ENCODE measurements at places on chromosomes 11 and 22. TPM values are rescaled to one million over a fixed set of nuclear protein-coding genes. Genes with fewer than 3 reads are reported as not detected.

WBP2NL gene
- total RNA-seq = 1.9 TPM

PITPNM1 gene
- total RNA-seq = 97.2 TPM

KCNC1 gene
- not detected for total RNA-seq

SEPTIN3 gene
- 2.1 TPM for total RNA-seq

HBB gene
- not detected for total RNA-seq

OOSP2 gene
- not detected for total RNA-seq

HTR3A gene
- not detected for total RNA-seq

SCN3B gene
- 0.05 TPM for total RNA-seq

APOL6 gene
- 70.9 TPM for total RNA-seq

MS4A12 gene
- not detected for total RNA-seq

KRTAP5-11 gene
- not detected for total RNA-seq

OR51B4 gene
- total RNA-seq = not detected

DBX1 gene
- total RNA-seq = not detected

Data from activated naive CD4-positive, alpha-beta T cell treated with anti-CD3 and anti-CD28 coated beads, Interleukin-2, amount 10 ng/mL, durations not matched to agents 5 hours and 36 hours (primary cell).